ENCODE measurements at places on chromosomes 3 and 15.

DNA sequence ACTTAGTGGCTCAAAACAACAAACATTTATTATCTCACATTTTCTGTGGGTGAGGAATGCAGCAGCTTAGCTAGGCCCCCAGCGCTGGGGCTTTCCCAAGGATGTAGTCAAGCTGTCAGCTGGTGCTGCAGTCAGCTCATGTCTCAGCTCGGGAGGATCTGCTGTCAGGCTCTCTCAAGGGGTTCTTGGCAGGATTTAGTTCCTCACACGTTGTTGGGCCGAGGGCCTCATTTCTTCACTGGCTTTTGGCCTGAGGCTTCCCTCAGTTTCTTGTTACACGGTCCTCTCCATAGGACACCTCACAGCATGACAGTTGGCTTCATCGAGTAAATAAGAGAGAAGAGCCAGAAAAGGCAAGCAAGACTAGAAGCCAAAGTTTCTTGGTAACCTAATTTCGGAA is 13.7 kb upstream of the U2SURP start:
- no peak for DNase-seq

DNA sequence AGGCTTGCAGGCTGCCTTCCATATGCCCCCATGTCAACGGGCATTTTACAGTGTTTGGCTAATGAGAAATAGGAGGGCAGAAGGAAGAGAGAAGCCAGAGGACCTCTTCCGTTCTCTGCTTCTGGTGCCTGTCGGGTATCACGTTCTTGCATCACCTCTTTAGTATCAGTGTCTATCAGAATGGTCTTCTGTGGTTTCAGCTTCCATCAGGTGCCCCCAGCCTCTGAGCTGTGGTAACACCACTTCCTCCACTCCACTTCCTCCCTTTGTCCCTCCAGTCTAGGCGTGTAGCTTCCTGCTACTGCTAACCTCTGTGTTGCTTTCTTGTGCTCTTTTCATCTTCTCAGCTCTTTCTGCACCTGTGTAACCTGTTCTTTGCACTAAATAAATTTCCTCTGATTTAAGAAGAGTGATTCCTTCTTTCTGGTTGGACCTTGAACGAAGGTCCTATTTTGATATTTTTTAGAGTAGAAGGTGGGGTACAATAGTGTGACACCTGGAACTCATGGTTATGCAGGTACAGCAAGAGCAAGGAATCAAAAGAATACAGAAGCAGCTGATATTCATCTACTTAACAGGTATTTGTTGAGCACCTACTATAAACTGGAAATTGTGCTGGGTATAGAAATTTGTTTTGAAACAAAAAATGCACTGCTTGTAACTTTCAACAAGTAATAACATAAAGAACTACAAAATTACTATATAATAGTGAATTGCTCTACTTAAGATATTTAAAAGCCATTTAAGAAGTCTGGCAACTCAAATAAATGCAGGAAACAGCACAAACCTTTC is 27.4 kb upstream of the FOXB1 start:
- peak; percentile 68 for DNase-seq

- peak; percentile 53 for DNase-seq
Measured at GRCh38 chr15:80160570-80161156, 7.9 kb downstream of the FAH start.

- DNase-seq: no peak
Measured at GRCh38 chr3:151372063-151372820, 12.3 kb downstream of the P2RY12 start.

GRCh38 chr3:30245858-30246622 is 360.4 kb upstream of the TGFBR2 start:
- no peak for DNase-seq

DNA sequence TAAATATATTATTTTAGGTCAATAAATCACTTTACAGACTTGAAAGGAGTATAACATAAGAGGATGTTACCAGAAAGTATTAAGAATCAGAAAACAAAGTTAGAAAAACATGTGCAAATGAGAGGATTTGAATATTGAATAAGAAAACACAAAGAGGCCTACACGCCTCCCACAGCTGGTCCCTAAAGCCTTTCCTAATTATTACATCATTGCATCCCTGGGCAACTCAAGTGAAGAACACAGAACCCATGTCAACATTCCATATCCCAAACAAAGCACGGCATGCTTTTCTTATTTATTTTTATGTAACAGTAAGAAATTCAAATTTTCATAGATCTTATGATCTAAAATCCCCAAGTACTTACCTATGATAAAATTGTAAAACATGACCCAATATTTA is 61.2 kb downstream of the HERC1 start:
- DNase-seq: no peak

DNA sequence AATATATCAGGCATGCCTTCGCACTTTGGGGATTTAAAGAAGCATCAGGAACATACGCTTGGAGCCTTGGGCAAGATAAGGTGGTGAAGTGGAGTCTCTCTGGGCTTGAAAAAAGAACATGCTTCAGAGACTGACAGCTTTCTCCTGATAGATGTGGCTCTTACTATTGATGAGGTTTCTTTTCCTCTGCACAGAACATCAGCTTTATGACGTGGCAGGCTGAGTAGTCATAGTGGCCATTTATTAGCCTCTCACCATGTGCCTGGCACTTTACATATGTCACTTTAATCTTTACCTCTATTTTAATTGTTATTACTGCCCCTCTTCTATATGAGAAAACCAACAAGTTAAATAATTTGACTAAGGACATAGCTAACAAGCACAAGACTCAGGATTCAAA is 19.0 kb upstream of the LRRC58 start:
- no peak for DNase-seq

DNA sequence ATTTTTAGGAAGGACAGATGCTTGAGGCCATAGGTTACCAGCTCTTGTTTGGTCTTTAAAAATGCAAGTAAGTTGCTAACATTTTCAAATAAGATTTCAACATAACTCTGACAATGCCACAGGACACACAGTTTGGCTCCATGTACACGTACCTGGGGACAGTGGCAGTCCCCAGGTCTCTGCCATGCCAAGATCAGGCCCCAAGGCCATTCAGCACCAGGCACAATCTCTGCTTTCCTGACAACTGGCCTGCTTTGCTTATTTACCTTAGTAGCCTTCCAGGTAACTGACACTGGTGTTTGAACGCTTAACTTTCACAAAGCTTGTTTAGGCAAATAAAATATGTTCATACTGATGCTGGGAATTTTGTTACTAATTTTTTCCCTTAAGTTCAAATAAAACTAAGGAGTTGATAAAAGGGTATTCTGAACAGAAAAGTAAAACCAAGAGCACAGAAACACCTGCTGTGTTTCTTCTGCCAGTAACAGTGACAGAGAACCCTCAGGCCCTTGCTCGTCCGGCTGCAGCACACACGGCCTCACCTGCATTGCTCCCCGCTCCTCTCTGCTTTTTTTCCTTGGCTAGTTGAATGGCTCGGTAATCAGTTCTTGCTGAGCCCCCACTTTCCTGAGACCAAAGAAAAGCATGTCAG is 16.5 kb downstream of the ZXDC start:
- DNase-seq: no peak

- DNase-seq: no peak
Measured at GRCh38 chr3:103614719-103615118, 1179.9 kb downstream of the ZPLD1 start.

GRCh38 chr3:59555593-59556315 is 505.9 kb upstream of the CFAP20DC start:
- no peak for DNase-seq

DNA sequence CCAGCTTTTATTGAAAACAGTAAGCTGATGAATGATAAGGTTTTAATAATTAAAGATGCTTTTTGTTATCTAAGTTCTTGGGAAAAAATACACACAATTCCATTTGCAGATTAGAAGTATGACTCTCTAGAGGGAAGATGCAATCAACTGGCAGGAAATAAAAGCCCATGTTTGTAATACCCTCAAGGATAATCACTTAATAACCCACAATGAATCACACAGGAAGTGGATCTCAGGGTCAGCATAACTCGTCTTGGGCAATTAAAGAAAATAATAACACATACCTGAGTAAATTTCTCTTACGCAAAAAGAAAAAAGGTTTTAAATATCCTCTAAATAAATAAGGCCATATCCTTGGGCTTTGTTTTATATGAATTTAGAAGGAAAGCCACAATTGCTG is 9.4 kb upstream of the EID1 start:
- DNase-seq: no peak

DNA sequence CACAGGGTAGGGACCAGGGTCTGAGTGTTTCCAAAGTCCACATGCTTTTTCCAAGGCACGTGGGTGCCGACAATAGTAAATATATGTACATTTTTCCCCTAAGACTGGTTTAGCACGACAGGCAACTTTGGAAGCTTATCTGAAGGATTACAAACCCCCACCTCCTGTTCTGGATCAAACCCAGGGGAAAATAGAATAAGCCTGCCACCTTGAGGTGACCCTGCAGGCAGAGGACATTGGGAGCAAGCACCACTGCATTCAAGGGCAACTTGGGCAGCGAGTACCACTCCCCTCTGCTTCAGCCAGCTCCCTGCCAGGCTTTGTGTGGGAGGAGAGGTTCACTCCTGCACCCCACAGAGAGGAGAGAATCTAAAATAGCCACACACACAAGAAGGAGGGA is 44.8 kb downstream of the KBTBD12 start:
- DNase-seq: no peak

DNA sequence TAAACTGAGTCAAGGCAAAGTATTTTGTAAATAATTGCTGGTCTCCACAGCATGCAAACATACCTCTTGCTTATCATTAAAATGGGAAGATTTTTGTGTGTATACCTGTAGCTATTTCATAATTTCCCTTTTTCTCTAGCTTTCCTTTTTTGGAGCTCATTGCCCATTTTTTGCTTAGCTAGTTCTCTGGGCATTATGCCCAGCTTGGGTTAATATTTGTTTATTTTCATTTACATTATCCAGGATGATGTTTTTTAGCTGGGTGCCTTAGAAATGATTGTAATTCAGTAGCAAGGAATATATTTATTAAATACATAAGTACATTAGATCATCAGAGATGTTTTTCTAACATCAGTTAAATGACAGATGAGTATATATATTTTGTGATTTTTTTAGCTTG is 1271.7 kb upstream of the GBE1 start:
- DNase-seq: no peak

DNA sequence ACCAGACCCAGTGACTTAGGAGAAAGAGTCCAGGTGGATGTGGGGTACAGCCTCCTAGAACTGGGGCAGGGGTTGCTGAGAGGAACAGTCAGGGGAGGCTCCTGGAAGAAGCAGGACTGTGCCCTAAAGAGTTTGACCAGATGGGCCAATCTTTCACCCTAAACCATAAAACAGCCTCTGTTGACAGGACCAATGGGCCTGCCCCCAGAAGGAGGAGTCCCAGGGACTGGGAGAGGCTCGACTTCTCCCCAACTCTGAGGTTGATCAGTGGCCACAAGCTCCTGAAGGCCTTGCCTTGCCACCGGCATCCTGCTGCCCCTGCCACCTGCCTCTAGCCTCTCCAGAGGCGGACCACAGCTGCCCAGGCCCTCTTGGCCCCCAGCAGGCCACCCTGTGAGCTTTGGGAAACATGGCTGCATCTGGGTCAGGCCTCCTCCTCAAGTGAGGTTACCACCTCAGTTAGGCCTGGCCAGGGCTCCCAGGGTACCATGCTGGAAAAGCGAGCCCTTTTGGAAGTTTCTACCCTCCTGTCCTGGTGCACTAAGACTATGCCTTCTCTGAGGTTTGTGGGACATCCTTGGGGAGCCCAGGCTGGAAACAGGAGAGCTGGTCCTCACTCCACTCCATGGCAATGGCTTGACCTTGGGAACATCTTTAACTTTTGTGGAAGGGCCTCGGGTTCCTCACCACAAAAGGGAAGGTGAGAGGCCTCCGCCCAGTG is 2.8 kb downstream of the VIPR1 start:
- DNase-seq: no peak
